Peyer's patch (tissue), 4 donors: ENCODE measurements at places on chromosomes 5 and 9. TPM values are rescaled to one million over a fixed set of nuclear protein-coding genes. Genes with fewer than 3 reads are reported as not detected.

DNA sequence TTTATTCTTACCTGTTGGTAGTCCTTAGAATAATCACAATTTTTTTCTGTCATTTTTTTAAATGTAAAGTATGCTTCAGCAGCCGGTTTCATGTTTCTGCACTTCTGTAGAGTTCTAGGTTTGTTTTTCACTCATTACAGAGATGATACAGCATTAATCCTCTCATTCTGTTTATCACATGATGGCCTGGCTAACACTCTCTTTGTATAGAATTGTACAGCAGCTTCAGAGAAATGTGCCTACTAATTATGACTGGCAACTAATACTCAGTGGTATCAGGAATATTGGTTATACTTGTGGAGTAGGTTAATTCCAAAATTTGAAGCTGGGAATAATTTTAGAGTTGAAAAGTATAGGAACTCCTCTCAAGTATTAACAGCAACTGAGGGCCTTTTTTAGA, 192.9 kb upstream of the OTULINL start:
- no peak for DNase-seq

Gene GCNT4
- 3.3 TPM for total RNA-seq

DNA sequence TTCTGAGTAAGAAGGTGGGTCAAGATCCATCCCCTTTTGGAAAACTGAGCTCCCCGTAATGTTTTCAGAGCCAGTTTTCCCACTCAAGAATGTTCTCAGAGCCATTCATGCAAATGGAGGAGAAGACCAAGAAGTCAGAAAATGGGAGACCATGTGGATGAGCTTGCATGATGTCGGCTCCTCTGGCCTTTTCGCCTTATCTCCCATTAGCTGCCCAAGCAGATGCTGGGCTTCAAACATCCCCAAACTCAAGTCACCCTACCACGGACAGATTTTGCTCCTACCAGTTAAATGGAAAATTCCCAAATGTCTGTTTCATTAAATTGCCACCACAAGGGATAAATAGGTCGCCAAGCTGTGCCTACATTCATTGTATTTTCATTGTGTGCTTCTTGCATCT, 161.4 kb downstream of the ICE1 start:
- DNase-seq, result no peak

- no peak for DNase-seq
These were observed 31.6 kb downstream of the ENC1 start for GRCh38 chr5:74608736-74609601.

GRCh38 chr5:39569857-39570256, 145.1 kb upstream of the DAB2 start:
- DNase-seq, result no peak

Gene CBY3
- total RNA-seq, result not detected

- no peak for DNase-seq
These were observed 379.3 kb downstream of the KDM4C start for GRCh38 chr9:7137040-7137439.

DNA sequence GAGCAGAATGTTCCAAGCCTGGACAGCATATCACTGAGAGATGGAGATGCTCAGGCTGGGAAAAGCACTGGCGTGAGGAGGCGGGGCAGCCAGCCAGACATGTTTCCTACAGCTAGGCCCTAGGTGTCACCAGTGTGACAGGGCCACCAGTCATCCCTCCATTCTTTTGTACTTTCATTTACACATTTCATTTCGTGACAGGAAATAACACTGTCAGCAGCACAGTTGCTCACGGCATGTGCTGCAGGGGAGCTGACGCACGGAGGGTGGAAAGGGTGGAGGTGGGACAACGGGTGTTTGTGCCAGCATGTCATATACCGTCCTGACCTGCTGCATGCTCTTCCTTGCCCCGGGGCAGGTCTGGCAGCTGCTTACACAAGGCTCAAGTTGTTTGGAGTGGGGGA, 14.8 kb upstream of the CEMIP2 start:
- DNase-seq, result peak; percentile 70

Gene IFNB1
- total RNA-seq, result not detected

Gene ANKRD34B
- not detected for total RNA-seq

Gene ARHGAP26
- total RNA-seq, result 116 TPM

Gene MRPS2
- 42.7 TPM for total RNA-seq

Gene HACD4
- total RNA-seq, result 2.4 TPM

Gene ENHO
- 3.3 TPM for total RNA-seq

- DNase-seq, result no peak
These were observed 42.9 kb upstream of the MEF2C start for GRCh38 chr5:88925692-88926490.

DNA sequence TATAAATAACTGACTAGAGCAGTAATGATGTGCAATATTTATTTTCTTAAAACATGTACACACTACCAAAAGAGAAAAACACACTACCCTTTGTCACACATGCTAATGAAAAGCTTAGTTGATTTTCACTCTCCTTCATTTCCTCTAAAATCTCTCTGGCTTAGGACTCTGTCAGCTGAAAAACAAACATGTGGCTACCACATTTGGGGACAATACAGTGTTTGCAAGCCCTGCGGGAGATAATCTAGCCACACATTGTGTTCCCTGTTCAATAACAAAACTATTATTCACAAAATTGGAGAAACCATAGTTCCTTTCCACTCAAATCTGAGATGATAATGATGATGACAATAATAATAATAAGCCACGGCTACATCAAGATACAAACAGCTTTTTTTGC, 3.5 kb upstream of the LOX start:
- no peak for DNase-seq

GRCh38 chr9:115157245-115157674, 39.3 kb upstream of the TNC start:
- no peak for DNase-seq

DNA sequence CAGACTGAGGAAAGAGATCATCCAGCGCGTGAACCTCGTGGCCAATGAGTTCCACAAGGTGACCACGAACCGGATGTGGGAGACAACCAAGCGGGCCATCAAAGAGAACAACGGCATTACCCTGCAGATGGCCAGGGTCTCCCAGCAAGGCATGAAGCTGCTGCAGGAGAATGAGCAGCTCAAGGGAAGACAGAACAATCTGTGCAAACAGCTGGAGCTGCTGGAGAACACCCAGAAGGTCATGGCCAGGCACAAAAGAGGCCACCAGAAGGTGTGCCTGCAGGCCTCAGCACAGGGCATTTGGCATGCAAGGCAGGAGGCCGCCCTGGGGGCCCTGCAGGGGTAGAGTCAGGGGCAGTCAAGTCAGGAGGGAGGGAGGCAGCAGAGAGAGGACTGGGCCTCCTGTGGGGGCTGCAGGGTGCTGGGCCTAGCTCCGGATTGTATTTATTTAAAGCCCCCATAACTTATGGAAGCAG, 4.2 kb downstream of the PTRH1 start:
- no peak for DNase-seq
